ENCODE measurements at places on chromosomes 16 and 17.

DNA sequence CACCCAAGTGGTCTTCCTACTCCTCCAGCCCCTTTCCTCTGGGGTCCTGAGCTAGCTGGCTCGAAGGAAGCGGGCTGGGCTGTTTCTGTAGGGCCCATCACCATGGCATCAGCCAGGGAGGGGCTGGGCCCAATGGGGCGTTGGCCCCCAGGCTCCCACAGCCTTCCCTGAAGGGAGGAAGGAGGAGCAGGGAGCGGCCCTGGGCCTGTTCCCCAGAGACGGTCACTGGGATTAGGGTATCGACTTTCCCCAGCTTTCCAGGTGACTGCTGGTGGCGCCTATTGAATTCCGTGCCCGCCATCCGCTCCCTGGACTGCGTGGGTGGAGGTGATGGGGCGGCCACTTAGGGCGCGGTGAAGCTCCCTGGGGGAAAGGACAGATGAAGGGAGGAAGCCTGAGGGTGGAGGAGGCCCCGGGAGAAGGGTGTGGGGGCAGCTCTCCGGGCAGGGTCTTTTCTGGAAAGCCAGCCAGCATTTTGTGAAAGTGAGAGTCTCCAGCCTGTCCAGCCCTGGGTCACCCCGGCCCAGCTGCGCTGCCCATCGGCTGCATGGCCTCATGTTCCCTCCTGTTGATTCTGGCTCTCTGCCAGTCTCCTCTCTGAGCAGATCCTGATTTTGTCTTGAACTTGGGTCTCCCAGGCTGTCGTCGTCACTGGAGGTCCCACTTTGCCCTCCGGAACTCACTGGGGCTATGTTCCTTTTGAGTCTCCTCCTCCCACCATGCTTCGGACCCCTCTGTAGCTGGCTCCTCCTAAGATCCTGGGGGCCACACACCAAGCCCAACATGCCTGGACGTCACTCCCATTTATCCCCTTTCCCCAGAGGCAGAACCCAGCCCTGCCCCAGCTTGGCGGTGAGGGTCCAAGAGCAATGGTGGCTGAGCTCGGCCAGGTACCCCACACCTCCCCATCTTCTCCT lies 9.8 kb downstream of the NHERF1 start:
- DNase-seq: no peak

- DNase-seq: no peak
Measured at GRCh38 chr17:31329221-31329620, 7.8 kb upstream of the EVI2A start.

DNA sequence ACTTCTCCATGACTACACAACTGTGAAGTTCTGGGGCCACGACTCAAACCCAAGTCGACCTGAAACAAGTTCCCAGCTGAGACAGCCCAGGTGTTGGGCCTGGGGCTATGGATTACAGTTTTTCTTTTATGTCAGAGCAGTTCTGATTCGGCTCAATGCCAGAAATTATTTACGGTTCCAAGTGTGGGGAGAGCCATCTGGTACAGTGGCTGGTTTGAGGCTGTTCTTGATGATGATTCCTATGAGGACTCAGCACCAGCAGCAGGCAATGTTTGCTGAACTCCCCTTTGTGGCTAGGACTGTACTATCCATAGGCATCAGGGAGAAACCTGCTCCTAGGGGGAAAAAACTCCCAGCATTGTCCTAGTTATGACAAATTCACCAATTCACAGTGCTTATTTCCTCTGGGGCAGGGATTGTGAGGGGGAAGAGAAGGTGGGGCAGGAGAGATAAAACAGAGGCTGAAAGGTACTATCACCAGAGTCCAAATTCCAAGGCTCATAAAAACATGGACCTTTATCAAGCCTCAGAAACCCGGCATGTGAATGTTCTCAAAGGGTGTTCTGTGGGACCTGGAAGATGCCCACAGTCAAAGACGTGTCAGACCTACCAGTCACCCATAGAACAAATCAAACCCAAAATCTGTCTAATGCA lies 18.2 kb upstream of the CMTM4 start:
- no peak for DNase-seq

DNA sequence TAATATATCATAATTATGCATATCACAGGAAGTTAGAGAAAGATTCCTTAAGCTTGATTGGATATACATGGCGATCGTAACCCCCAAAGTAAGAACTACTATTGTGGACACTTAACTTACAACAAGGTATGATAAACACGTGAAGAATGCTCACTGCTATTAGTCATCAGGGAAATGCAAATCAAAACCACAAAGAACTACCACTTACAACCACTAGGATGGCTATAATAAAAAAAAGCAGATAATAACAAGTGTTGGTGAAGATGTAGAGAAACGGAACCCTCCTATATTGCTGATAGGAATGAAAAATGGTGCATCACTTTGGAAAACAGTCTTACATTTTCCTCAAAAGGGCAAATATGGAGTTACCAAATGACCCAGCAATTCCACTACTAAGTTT lies 265.9 kb downstream of the SLC39A11 start:
- DNase-seq: no peak

GRCh38 chr16:63130942-63131341 lies 1094.7 kb upstream of the CDH8 start:
- DNase-seq: no peak

DNA sequence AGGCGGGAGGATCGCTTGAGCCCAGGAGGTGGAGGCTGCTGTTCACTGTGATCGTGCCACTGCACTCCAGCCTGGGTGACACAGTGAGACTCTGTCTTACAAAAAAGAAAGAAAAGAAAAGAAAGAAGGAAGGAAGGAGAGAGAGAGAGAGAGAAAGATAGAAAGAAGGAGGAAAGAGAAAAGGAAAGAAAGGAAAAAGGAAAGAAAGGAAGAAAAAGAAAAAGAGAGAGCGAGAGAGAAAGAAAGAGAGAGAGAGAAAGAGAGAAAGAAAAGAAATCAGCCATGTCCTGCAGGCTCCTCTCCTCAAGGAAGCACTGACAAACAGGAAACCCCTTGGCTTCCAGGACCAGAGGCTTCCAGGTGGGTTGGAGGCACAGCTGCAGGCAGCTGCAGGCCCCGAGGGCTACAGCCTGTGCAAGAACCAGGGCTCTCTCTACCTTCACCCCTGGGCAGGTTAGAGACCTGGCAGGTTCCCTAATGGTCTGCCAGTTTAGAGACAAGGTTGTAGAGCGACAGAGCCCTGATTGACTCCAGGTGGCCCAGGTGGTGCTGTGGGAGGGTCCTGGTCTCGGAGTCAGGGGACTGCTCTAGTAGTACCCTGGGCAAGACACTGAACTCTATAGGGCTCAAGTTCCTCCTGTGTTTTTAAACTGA lies 53.8 kb downstream of the PECAM1 start:
- no peak for DNase-seq

DNA sequence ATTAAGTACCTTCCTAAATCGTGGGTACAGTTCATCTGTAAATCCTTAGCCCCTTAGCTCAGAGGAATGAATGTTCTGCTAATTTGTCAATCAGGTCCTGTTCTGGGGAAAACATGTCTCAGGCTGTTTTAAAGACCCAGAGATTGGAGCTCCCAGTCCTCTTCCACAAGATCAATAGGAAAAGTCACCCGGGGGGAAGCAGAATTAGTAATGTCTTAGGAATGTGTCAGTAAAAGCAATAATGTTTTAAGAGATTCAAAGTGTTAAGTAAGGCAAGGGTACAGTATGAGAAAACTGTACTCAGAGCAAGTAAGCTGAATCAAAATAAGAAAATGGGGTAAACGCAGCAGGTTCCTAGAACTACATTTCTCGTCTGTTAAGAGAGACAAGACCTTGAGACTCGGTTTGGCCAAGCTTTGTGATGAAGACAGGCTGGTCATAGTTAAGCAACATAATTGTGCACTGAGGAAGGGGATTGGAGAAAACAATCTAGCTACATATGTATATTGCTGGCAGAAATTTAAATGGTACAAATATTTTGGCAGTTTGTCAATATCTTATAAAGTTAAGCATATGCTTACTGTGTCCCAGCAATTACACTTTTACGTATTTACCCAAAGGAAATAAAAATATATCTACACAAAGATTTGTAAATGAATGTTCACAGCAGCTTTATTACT lies 192.9 kb upstream of the C17orf78 start:
- DNase-seq: no peak

DNA sequence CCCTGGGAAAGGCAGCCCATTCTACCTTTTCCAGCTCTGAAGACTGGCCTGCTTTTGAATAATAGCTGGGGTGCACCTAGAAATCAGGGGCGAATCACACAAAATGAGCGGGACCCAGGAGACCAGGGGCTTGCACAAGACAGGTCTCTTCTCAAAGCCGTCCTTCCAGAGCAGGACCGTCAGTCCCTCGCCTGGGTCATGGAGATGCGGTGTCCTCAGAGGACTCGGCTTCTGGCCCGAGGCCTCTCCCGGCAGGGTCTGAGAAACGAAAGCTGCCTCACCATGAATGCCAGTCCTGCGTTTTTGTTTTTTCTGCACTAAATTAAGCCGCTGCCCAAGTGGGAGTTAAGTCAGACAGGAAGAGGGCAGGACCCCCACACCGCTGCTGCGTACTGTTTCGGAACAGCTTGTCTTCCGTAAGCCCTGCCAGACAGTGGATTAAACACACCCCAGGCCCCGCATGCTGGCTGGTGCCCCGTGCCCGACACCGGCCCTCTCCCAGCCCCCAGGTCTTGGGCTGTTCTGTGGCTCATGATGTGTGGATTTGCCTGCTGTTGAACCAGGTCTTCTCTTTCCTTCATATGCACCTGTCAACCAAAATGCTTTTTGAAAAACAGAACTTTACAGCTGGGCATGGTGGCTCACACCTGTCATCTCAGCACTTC lies 142.1 kb upstream of the RPH3AL start:
- no peak for DNase-seq

- DNase-seq: no peak
Measured at GRCh38 chr17:79864147-79864546, 24.9 kb upstream of the CBX4 start.

GRCh38 chr16:49725651-49726050 lies 130.3 kb downstream of the ZNF423 start:
- DNase-seq: no peak

DNA sequence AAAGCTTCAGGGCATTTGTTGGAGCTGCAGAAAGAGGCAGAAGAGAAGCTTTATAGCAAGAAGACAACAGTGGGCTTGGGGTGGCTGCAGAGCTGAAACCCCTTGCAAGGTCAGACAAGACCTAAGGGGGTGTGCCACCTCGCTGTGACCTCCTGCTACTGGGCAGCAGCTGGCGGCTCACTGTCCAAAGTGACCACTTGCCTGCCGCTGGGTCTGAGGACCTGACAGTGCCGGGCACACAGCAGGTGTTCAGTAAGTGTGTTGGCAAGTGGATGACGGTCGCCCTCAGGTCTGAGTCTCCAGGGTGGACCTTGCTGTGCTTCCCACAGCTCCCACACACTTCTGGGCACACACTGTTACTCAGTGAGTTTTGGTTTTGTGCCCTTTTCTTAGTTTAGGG lies 336.5 kb downstream of the C16orf95 start:
- no peak for DNase-seq

GRCh38 chr17:1713160-1713877 lies 3.1 kb upstream of the TLCD2 start:
- DNase-seq: no peak

DNA sequence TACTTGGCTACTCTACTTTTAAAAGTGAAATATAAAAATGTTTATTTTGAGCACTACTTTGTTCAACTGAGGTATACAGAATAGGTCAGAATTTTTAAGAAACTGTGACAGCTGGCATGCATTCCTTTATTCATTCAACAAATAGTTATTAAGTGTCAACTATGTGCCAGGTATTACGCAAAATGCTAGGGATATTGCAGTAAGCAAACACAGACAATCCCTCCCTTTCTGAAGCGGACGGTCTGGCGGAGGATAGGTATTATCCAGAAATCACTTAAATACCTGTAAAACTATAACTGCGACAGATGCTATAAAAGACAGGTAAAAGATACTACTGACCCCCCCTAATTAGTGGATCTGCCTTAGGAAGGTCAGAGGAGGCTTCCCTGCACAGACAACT lies 26.1 kb downstream of the METTL16 start:
- DNase-seq: no peak
